ENCODE measurements at places on chromosomes 7 and 10.

- DNase-seq, result no peak
Observed at GRCh38 chr10:58638388-58638787, 125.7 kb downstream of the BICC1 start.

- no peak for DNase-seq
Observed at GRCh38 chr7:136940917-136941316, 72.5 kb downstream of the CHRM2 start.

GRCh38 chr7:82678716-82679115 lies 235.1 kb upstream of the CACNA2D1 start:
- no peak for DNase-seq

DNA sequence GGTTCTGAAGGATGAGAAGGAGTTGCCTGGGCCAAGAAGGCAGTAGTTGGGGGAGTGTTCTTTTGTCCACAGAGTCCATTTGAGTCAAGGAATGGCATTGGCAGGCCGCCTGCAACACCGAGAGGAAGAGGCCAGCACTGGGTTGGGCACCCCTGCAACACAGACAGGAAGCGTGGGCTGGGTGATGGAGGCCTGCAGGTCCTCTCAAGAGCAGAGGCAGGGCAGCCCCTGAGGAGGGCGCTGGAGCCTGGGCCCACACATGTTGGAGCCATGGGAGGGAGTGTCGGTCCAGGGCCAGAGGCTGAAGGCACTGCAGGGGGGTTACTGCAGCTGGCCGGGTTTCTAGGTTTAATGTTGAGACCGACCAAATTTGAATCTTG lies 137.3 kb downstream of the PTPN20 start:
- no peak for DNase-seq

Data from right hindlimb (tissue), 1 donor.